ENCODE measurements at places on chromosomes 6 and 20.

- no peak for DNase-seq
Measured at GRCh38 chr6:47438481-47439347, 38.9 kb upstream of the CD2AP start.

- DNase-seq, result no peak
Measured at GRCh38 chr6:117168296-117169063, 96.9 kb upstream of the VGLL2 start.

DNA sequence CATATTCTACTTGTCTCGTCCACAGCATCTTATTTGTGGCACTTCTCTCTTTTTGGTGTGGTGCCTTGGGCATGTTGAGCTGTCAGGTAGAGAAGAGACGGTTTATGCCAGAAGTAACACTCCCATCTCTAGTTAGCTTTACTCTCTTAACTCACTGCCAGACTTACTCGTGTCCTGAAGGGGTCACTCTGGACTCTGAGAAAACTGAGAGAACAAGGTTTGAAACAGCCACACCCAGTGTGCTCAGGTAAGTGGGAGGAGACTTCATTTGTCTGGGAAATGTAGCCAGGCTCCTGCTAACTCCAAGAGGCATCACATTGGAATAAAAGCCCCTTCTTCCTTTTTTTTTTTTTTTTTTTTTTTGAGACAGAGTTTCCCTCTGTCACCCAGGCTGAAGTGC, 360.8 kb downstream of the QKI start:
- no peak for DNase-seq

DNA sequence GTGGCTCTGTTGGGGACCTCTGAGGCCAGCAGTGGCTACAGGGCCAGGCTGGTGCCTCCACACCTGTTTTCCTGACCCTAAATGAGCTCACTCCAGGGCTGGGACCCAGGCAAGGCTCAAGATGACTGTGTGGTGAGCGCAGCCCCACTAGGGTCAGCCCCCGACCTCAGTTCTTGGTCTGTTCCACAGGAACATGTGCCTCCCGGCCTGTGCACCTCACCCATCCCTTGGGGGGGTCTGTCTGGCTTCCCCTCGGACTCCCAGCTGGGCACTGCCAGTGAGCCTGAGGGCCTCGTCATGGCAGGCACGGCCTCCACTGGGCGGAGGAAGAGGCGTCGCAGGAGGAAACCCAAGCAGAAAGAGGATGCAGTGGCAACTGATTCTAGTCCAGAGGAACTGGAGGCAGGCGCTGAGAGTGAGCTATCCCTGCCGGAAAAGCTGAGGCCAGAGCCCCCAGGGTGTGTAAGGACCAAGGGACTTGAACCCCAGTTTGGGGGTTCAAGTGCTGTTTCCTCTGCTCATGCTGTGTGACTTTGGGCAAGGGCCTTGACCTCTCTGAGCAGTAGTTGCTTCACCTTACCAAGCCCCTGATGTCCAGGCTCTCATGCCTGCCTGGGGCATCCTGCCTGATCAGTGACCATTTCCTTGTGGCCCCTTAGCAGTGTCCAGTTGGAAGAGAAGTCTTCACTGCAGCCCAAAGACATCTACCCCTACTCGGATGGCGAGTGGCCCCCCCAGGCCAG, 8.0 kb downstream of the LPIN3 start:
- DNase-seq, result no peak

All from kidney tubule cell (primary cell).